ENCODE measurements at places on chromosomes 3 and 15.

- DNase-seq: no peak
Measured at GRCh38 chr3:15086699-15087098, 12.2 kb downstream of the RBSN start.

DNA sequence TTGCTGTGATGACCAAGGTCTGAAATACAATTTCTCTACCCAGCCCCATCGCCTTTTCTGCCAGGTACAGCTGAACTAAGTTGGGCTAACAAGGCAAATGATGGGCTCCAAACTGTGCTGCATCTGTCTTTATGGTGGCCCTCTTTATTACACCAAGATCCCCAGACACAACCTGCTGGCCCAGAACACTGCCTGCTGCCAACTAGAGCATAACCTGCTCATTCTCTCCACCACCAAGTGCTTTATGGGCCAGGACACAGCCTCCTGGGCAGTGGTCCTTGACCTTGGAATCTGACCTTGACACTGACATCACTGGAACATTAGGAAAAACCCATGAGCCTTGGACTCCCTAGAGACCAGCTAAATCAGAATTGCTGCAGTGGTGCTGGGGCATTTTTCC, 3.3 kb downstream of the LINS1 start:
- DNase-seq: no peak

- DNase-seq: no peak
Measured at GRCh38 chr3:6504347-6504746, 356.6 kb upstream of the GRM7 start.

- DNase-seq: no peak
Measured at GRCh38 chr15:96146726-96147125, 183.8 kb upstream of the NR2F2 start.

DNA sequence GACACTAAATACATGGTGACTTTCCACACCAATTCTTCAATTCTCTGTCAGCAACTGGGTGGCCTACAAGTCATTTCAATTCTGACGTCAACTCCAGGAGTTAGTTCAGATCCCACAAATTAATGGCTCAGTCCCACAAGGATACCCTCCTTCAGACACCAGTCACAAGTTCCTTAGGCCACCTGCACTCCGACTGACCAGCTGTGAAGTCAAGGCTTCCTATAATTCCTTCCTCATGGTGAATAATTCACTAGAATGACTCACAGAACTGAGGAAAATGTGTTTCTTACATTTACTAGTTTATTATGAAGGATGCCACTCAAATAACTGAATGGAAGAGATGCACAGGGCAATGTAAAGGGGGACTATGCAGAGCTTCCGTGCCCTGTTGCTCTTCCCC, 6.3 kb upstream of the PIAS1 start:
- DNase-seq: no peak
